Left cardiac atrium (tissue), 4 donors: ENCODE measurements at places on chromosomes 3 and 15.

- no peak for DNase-seq
Measured at GRCh38 chr3:31848163-31848818, 132.8 kb downstream of the OSBPL10 start.

GRCh38 chr15:64560501-64560900, 100.1 kb downstream of the ZNF609 start:
- DNase-seq = no peak

DNA sequence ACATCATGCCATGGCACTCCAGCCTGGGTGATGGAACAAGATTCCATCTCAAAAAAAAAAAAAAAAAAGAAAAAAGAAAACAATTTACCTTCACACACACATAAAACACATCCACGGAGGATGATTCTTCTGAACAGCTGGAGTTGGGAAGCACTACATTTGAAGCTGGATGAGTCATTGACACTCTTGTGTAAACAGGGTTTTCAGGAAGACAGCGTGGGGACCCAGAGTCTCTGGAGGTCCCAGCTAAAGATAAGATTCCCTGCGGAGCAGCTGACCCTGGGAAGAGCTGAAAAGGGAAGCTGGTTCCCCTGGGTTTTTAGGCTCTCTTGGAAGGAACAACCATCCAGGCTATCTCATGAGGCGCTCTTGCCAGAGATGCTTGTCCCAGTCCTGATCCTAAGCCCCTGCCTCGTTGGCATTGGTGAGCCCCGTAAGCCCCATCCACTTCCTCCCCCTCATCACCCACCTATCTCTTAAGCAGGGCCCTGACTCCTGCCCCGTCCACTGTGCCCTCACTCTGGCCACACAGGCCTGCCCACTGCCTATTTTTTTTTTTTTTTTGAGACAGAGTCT, 32.0 kb upstream of the FURIN start:
- no peak for DNase-seq

GRCh38 chr15:31372635-31373091, 46.0 kb downstream of the KLF13 start:
- DNase-seq = peak; percentile 53

DNA sequence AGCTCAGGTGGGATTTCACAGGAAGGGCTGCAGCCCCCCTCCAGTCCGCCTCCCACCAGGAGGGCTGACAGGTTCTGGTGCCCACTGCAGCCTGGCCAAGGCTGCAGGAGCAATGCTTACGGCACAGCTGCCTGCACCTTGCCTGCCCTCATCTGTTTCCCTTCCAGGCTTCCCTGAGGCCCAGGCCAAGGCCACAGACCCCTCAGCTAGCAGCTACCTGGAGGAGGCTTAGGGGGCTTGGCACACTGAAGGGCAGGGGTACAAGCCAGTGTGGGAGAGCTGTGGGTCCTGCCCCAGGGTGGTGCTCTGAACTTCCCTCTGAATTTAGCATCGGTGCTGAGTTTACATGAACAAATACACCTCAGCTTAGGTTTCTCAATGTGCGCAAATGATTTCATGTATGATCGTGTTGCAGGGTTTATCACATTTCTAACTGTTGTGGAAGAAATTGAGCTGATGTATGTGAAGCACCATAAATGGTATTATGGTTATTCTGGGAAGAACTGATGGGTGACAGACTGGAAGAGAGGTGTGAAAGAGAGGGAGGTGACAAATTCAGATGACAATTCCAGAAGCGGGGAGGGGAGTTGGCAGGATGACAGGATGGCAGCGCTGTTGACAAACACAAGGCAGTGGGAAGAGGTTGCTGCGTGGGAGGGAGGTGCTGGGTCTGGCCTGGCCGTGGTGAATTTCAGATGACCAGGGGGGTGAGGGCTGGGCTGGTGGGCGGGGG, 6.1 kb downstream of the RHCG start:
- peak; percentile 47 for DNase-seq

DNA sequence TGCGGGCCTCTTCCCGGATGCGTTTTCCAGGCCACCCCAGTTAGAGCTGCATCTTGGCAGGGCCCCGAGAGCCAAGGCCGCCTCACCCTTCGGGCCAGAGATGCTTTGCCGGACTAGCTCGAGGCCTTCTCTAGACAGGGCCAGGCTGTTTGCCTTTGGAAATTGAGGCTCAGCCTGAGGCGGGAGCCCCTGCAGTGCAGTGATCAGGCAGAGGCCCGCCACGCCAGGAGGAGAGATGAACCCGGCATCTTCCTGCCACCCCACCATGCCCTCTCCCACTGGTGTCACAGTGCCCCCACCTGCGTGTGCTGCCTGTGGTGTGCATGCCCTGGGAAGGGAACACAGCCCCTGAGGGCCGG, 8.9 kb upstream of the ROPN1B start:
- no peak for DNase-seq

DNA sequence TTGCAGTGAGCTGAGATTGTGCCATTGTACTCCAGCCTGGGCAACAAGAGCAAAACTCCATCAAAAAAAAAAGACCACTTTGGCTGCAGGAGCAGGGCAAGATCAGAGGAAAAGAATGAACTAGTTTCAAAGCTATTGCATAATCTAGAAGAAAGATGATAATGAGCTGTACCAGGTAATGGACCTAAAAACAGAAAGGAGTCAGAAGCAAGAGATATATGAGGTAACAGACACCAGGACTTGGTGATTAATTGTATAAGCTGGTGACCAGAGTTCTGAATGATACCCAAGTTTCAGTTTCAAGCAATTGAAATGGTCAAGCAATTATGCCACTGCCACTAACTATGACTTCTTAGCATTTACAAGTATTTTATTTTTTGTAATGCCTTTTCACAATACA, 2.9 kb downstream of the POLQ start:
- DNase-seq = no peak

DNA sequence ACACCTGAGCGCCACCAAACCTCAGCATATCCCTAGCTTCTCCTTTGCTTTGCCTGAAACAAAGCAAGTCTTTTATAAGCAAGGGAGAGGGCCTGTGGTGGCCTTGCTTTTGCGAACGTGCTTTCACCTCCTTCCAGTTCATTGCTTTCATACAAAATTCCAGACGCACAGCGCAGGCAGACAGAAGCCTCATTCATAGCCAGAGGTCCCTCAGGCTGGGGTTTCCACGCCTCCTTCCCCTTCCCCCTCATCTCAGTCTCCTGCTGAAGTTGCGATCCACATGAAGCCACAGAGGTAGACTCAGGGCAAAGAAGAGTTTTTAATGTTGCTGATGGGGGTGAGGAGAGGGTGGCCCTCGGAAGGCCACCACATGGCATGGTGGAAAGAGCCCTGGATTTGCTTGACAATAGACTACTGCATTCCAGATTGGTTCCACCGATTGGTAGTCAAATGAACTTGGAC, 59.4 kb upstream of the FLNB start:
- no peak for DNase-seq

DNA sequence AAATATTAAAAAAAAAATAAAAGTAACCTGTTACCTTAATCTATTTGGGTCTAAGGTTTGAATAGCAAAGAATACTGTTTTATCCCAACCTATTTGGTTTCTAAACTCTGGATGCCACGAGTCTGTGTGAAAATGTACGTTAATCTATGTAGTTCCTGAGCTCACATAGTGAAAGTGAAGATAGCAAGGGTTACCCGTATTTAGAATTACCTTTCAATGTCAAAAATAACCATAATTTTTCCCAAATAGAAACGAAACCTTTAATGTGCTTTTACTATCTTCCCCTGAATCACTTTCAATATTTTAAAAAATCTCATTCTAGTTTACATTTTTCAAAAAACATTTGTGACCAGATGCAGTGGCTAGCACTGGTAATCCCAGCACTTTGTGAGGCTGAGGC, 5.8 kb upstream of the USP50 start:
- no peak for DNase-seq

DNA sequence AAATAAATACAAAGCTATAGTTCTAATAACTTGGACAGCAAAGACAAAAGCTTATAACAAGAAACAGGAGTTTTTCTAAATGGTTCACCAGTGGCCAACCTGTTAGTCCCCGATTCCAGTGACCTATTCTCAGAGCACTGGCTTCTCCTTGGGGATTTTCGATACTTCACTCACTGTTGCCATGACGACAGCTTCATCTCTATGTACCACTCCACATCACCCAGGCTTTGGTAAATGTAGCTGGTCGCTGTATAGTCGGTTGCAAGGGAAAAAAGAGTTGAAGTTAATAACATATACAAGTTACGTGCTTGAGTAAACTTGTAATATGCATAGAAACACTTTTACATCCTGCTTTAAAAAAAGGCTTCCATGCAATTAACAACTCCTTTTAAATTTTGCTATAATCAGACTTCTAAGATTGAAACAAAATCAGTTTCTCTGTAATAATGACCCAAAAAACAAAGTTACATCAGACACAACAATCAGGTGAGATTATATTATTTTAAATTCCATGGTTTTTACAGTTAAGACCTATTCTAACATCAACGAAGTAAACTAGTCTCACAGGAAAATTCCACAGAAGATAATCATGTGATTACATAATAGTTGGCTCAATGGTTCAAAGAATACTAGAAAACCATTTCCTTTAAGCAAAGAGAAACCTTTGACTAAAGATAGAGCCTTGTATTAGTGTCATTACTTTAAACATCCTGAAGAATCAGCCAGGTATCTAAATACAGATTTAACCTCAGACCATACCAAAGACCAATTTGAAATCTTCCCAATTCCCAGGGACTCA, 2.9 kb downstream of the CCNL1 start:
- DNase-seq = no peak
